ENCODE measurements at places on chromosomes 3 and 15.

- no peak overlapping the region for H3K27ac ChIP-seq
- H3K4me1 ChIP-seq, result no peaks in the 10 kb centered on the region
- DNase-seq, result no peak
- H3K4me3 ChIP-seq, result no peak overlapping the region
- H3K27me3 ChIP-seq, result no peaks in the 10 kb centered on the region
Observed at GRCh38 chr3:116000311-116000710, 377.0 kb downstream of the GAP43 start.

GRCh38 chr3:18223974-18224373, 201.2 kb downstream of the SATB1 start:
- no peaks in the 10 kb centered on the region for H3K4me1 ChIP-seq
- no peaks in the 10 kb centered on the region for H3K36me3 ChIP-seq
- no peak for DNase-seq
- no peaks in the 10 kb centered on the region for H3K27me3 ChIP-seq
- no peak overlapping the region for H3K27ac ChIP-seq
- no peak overlapping the region for H3K4me3 ChIP-seq

DNA sequence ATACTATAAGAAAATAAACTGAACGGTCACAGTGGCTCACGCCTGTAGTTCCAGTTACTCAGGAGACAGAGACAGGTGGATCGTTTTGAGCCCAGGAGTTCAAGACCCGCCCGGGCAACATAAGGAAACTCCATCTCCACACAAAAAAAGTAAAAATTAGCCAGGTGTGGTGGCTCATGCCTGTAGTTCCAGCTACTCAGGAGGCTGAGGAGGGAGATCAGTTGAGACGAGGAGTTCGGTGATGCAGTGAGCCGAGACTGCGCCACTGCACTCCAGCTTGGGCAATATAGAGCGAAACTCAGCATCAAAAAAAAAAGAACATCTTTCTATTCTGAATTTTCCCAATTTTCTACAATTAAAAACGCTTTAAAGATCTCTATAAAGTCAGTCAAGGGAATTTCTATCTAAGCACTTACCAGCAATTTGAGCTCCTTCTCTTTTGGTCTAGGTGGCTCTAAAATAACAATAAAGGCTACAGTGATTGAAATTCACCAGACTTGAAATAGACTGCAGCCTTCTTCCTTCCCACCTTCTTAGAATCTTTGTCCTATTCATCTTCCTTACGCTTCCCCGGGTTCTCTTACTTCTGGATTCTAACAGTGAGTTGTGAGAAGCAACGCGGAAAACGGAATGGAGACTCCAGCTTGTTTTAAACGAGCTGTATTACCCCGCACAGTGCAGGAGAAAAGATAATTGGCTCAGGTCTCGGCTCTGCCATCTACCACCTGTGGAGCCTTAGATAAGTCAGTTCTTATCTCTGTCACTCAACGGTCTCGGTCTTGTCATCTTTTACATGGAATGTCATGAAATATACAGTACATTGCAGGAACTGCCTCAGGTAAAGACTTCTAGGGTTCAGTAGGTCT, 812 bp upstream of the SEC62 start:
- H3K4me1 ChIP-seq, result peaks cover 29% of the 10 kb centered on the region
- peak overlapping the region; percentile 98 for H3K27ac ChIP-seq
- peak overlapping the region; percentile 85 for H3K4me3 ChIP-seq

- no peaks in the 10 kb centered on the region for H3K27me3 ChIP-seq
- H3K4me3 ChIP-seq, result no peak overlapping the region
- no peak for DNase-seq
- no peaks in the 10 kb centered on the region for H3K36me3 ChIP-seq
- peaks cover 25% of the 10 kb centered on the region for H3K4me1 ChIP-seq
Observed at GRCh38 chr3:71247221-71247957, 336.1 kb downstream of the FOXP1 start.

DNA sequence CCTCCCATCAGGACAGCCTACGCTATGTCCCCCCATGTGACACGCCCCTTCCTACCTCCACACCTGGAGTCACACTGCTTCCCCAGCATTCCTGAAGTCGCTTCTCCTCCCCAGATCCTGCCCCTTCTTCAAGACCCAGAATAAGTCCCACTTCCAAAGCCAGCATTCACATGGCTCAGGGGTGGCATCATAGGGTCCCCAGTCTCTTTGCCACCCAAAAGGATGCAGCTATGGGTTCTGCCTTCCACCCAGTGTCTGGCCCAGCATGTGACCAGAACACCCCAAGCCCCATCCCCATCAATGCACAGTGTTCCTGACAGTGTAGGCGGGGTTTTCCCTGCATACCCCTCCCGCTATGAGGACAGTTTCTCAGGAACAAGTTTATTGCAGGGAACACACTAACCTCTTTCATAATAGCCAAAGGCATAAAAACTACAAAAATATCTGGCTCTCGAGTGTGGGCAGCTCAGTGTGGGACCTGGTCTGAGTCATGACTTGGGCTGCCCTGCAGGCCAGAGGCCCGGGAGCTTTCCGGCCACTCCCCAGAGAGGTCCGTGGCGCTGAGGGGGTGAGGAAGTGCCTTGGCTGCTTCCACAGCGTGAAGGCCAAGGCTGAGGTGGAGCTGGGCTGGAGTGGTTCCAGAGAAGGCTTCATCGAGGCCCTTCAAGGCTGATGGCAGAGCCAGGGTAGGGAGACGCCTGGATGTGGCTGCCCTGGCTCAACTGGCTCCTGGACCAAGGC, 5.8 kb downstream of the ISLR start:
- peaks cover 17% of the 10 kb centered on the region for H3K4me1 ChIP-seq
- peak; percentile 63 for DNase-seq
- no peaks in the 10 kb centered on the region for H3K36me3 ChIP-seq
- no peak overlapping the region for H3K4me3 ChIP-seq
- H3K27me3 ChIP-seq, result no peaks in the 10 kb centered on the region

DNA sequence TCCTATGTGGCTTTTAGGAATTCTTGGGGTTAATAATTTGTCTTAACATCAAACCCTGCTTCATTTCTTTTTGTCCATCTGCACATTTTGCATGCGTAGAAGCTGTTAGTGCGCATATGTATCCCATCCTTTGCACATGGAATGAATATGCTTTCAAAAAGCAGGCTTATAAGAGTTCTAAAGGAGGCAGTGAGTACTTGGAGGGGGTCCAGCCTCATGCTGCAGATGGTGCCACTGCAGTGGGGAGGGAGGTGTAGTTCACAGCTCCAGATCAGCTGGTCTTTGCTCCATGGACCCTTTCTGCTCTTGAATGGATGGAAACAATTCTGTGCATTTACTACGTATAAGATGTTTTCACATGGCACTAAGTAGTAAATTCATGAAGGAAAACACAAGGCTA, 20.7 kb upstream of the SSR3 start:
- H3K4me3 ChIP-seq, result no peak overlapping the region
- H3K4me1 ChIP-seq, result no peaks in the 10 kb centered on the region
- H3K36me3 ChIP-seq, result no peaks in the 10 kb centered on the region
- no peak overlapping the region for H3K27ac ChIP-seq
- H3K27me3 ChIP-seq, result no peaks in the 10 kb centered on the region

DNA sequence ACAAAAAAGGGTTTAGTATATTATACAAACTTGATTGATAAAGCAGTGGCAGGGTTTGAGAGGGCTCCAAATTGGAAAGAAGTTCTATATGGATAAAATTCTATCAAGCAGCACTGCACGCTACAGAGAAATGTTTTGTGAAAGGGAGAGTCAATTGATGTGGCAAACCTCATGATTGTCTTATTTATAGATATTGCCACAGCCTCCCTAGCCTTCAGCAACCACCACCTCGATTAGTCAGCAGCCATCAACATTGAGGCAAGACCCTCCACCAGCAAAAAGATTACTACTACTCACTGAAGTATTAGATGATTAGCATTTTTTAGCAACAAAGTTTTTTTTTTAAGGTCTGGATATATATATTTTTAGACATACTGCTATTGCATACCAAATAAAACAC, 296.7 kb downstream of the CHST2 start:
- H3K4me1 ChIP-seq, result no peaks in the 10 kb centered on the region
- no peaks in the 10 kb centered on the region for H3K27me3 ChIP-seq

DNA sequence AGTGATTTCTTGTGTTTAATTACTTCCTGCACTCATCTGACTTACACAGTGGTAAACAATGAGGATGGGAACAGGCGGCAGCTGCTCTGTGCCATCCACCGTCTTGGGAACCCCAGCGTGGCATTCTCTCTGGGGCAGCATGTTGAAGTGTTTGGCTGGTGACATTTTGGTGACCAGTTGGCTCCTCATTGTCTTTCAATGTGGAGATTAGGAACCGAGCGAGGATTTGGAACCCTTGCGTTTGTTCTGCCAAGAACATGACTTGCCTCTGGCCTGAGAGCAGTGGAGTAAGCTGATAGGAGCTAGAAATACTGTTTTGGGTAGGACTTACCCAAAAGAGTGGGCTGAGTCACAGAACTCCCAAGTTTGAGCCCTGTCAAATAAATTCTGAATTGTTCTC, 88.8 kb downstream of the IGF1R start:
- no peaks in the 10 kb centered on the region for H3K27me3 ChIP-seq
- no peak overlapping the region for H3K4me3 ChIP-seq
- peaks cover 13% of the 10 kb centered on the region for H3K4me1 ChIP-seq
- no peak for DNase-seq

GRCh38 chr3:56424336-56424735, 43.9 kb downstream of the ERC2 start:
- no peaks in the 10 kb centered on the region for H3K36me3 ChIP-seq
- H3K27ac ChIP-seq, result no peak overlapping the region
- no peaks in the 10 kb centered on the region for H3K4me1 ChIP-seq
- no peak for DNase-seq
- no peaks in the 10 kb centered on the region for H3K27me3 ChIP-seq
